ENCODE measurements at places on chromosomes 1 and 21.

GRCh38 chr1:202836623-202837403 lies 26.1 kb downstream of the PCAT6 start:
- DNase-seq: no peak

DNA sequence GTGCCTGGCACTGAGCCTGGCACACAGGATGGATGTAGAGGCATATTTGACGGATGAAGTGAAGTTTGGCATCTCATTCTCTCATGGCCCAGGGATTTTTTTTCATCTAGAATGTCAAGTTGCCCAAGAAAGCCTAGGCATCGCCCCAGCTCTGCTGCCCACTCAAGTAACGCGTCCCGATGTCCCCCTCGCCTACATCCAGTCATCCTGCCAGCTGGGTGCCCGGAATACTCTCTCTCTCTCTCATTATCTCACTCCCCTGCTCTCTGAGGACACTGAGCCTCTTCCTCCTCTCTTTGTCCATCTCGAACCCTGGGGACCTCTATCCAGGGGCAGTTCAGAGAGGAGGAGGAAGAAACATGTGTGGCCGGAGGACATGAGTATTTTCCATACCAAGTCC lies 142.3 kb upstream of the ZC3H12A start:
- no peak for DNase-seq

DNA sequence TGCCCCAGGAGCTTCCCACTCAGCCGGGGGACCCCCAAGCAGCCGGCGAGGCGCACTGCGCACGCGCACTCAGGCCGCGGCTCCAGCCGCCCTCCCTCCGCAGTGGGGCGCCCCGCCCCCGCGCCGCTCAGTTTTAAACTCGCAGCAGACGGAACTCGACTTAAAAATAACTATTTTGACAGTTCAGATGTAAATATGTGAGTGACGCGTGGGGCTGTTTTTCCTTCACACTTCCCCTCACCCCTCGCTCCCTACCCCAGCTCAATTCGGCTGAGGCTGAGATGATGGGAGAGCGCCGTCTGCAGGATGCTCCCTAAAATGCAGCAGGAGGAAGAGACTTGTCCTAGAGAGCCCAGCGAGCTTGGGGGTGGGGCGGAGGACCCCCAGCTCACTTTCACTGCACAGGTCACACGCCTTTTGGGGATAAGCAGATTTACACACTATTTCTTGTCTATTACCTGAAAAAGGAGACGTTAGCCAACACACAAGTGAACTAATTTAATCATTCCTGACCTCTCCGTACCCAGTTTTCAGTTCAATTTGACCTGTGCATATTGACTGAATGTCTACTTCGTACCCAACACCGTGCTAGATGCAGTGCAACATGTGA lies 8.9 kb upstream of the LEMD1 start:
- no peak for DNase-seq

DNA sequence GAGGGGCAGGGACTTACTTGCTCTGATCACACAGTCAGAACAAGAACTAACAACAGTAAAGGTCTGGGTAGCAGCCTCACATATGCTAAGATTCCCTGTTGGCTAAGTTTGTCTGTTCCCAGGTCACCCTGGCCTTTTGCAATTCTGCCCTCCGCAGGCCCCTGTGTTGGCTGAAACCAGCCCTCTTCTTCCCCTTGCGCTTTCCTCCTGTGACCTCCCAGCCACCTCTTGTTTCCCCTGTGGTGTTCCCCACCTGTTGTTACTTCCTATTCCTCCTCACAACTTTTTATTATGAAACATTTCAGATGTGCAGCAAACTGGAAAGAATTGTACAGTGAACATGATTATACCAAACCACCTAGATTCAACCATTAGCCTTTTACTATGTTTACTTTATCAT lies 23.4 kb downstream of the MAPKAPK2 start:
- DNase-seq: no peak

DNA sequence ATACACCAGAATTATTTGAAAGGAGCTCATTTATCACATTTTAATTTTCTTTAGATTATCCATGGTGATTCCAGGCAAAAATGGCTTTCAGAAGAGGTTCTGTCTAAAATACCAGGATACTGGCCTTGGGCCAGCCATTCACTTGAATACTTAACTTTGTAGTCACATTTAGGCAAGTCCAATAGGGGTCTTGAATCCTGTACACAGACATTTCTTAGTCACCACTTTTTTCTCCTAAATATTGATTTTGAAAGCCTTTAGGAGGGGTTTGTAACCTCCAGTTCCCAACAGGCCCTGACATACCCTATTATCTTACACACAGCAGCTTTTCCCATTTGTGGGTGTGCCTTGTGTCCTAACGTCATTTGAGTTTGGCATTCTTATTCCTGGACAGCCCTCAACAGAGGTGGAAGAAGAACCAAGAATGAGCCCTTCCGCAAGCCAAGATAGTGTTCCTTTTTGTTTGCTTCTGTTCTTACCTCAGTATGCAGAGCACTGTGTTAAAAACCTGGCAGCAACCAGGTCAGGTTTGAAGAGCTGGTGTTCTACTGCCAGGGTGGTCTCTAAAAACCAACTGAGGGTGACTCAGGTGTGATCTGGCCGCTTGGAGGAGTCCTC lies 19.5 kb downstream of the MAP3K7CL start:
- DNase-seq: no peak

GRCh38 chr1:156553860-156554485 lies 18.4 kb downstream of the IQGAP3 start:
- no peak for DNase-seq

DNA sequence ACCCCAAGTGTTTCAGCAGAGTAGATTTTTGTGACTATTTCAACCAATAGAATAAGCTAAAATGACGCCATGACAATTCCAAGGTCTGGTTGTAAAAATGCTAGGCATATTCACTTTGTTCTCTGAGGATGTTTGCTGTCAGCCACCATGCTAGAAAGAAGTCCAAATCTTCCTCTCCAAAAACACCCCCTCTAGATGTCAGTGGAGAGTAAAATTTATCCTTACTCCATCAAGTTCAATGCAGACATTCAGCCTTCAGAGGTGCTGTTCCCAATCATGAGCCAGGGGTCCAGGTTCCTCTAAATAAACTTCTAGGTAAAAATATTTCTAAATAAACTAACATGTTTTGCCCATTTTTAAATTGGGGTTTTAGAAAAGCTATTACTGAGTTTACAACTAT lies 395.4 kb upstream of the ADAMTS5 start:
- DNase-seq: no peak

GRCh38 chr1:56473582-56474270 lies 105.6 kb downstream of the PLPP3 start:
- DNase-seq: no peak

- DNase-seq: no peak
Measured at GRCh38 chr21:42374457-42374856, 8.1 kb upstream of the TFF1 start.

DNA sequence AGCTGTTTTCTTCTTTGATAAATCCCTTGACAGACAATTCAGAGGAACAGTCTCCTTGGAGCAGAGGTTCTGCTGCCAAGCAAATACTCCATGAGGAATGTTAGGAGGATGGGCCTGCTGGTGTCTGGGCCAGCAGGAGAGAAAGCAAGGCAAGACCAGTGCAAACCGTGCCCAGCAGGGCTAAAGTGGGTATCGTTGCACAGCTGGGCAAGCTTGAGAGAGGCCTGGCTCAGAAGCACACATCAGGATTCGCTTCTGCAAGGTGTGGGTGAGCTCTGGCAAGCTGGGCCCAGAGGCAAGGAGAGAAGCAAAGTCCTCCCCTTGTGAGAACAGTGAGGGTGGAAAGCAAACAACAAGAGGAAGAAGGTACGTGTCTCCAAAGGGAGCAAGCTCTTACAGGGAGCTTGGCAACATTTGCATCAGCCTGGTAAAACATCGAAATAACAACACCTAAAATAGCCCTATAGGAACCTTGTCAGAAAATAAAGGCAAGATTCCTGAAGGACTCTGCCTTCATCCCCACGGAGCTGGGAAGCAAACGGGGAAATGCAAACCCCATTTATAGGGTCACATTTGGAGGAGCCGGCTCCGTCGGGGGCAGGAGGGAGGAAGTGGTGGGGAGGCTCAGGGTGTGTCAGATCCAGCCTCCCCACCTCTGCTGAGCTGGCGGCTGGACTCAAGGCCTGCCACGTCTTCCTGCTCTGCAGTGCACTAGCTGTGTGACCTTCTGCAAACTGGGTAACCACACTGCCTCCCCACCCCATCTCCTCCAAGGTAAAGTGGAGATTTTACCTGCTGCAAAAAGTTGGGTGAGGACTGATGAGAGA lies 62.3 kb upstream of the HIVEP3 start:
- no peak for DNase-seq

DNA sequence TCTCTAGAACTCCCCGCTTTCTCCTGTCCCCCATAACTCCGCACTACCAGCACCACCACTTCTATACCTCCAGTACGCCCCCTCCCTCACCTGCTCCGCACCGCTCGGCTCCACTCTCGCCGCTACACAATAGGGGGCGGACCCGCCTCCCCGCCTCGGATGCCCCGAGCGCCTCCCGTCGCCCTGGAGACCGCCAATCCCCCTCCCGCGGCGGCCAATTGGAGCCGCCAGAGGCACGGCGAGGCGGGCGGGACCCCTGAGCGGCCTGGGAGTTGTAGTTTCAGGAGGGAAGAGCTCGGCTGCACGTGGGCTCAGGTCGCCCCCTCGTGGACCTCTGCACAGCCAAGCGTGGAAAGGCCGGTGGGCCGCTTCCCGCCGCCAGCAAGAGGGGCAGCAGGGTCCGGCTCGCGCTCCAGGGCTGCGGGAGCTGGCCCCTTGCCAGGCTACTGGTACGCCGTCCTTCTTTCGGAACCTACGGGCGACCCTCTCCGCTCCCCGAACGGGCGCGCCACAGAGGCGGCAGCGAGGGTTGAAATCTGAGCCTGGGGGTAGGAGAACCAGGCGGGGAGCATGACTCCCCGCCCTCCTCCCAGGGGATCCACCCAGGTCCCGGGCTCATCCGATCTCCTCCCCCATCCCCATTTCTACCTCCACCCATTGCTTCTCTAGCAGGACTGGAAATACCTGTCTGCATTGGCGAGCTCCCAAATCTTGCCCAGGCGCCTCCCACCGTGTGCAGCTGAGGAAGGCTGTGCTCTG lies at the start of gene IGSF9:
Gene IGSF9 (minus strand): TSS at position 131 of the 759 bp plus-strand sequence. CDS start 2,159 bp downstream, outside the sequence.
- DNase-seq: peak; percentile 94

DNA sequence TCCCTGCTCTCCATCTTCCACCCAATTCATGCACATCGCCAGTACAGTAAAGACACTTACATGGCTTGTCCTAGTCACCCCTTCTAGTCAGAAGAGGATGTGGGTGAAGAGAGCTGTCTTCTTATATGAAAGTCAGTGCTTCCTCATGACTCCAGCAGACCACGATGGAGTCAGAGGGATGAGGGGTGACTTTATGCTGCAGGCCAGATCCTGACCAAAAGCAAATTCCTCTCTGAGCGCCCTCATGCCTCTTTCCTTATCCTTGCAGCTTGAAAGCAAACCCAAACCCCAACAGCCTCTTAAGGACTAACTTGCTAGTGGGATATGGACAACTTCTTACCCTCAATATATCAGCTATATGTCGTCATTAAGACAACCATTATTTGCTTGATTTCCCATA lies 348.2 kb upstream of the DUSP10 start:
- no peak for DNase-seq

GRCh38 chr1:85572574-85572973 lies 8.0 kb upstream of the CCN1 start:
- no peak for DNase-seq

DNA sequence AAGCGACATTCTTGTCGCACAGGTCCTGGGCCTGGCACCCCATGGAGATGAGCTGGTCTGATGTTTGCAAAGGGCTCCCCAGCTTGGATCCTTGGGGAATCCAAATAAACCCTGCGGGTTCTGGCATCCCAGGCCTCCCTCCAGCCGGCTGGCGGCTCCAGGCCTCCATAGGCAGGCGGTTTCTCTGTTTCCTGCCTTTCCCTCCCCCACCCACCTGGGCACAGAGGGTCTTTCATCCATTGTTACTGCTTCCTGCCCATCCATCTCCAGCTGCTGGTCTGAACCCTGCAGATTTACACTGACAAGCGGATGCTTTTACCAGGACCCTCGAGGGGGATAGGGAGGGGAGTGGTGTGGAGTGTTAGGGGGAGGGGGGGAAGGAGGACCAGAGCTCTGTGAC lies 39.1 kb upstream of the ID3 start:
- peak; percentile 95 for DNase-seq

DNA sequence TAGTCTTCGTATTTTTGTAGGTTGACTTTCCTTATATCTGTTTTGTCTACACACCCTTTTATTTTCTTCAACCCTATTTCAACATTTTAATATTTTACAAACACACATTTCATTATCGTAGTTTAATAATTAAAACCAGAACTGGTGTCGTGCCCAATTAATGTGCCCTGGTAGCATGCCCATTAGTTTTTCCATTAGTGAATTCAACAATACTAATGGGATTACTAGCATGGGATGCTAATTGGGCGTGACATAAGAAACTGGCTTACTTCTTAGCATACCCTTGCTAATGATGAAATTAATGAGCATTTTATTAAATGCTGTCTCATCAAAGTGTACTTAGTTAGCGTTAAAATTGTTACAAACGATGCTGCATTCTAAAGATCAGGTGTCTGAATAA lies 332.7 kb downstream of the USH2A start:
- no peak for DNase-seq

DNA sequence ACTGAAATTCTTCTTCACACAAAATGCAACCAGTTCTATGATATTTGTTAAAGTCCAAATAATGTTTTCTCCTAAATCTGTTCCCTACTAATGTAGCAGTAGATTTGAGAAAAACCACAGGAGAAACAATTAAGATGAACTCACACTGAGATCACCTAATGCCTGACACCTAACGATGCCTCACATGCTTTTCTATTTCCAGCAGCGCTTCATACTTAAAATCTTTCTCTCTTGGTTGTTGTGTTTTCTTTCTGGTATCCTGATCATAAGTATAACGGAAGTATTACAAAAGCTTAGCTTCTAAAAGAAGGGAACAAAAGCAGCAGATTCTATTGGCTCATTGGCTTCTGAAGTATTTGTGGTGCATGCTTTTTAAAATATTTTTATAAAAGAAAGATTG lies 267.2 kb upstream of the SGIP1 start:
- DNase-seq: no peak

- no peak for DNase-seq
Measured at GRCh38 chr1:177219554-177220458, 49.0 kb downstream of the BRINP2 start.

- DNase-seq: no peak
Measured at GRCh38 chr1:158527190-158527815, 26.9 kb downstream of the OR6Y1 start.

GRCh38 chr1:45635211-45635610 lies 11.4 kb upstream of the CCDC17 start:
- DNase-seq: no peak

GRCh38 chr21:27643326-27643725 lies 676.4 kb upstream of the ADAMTS5 start:
- no peak for DNase-seq

DNA sequence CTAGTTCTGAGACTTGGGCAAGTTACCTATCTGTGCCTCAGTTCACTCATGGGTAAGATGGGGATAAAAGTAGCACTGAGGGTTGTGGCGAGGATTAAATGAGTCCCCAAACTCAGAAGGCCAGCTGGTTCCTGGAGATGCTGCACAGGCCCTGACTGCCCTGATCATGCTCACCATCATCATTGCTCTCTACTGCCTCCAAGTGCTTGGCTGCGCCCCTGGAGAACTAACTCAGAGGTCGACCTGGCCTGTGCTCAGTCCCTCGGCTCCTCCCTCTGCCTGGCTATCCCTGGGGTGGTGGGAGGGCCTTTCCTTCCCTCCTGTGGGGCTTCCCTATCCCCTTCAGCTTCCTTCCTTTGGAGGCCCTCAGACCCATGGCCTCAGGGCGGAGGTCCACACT lies 5.6 kb downstream of the SLC5A9 start:
- DNase-seq: no peak

- DNase-seq: no peak
Measured at GRCh38 chr1:201507360-201507675, 395 bp upstream of the CSRP1 start.
